CD4-positive, alpha-beta T cell treated with Interleukin-2 at 100 ng/mL for 4 hours (primary cell): ENCODE measurements at places on chromosomes 11 and 22.
A peak's percentile ranks its signal among the peaks of the same experiment; 100 is the strongest.

DNA sequence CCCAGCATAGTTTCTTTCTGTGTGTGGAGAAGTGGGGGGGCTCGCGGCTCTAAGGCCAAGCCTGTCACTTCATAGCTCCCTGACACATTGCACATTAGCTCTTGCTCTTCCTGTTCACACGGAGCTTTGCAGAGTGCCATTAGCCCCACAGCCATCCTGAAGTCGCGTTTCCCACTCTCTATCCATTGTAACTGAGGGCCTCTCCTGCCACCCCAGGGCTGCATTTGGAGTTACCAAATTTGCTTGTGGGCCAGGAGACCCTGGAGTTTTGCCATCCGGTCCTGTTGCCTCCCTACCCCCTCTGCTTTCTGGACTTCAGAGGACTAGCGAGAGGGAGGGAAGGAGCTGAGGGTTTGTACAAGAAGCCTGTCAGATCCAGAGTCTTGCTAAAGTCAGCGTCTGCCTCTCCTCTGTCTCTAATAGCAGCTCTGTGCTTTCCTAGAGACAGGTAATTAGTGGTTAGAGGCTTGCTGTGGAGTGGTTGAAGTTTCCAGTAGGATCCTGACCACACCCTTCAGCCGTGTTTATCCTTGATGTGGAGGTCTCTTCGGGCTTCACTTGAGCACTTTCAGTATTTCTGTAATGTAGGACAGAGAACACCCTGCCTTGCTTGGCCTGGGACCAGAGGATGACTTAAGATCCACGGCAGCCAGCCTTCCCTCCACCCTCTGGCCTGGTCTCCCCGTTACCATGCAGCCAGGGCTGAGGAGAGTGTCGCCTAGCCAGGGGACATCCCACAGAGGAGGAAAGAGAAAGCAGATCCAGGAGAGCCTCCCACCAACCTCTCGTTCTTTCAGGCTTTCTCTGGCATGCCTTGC lies 14.1 kb downstream of the DCPS start:
- DNase-seq, result peak; percentile 22

- no peak for DNase-seq
Observed at GRCh38 chr11:42713279-42713678, 598.5 kb upstream of the API5 start.

DNA sequence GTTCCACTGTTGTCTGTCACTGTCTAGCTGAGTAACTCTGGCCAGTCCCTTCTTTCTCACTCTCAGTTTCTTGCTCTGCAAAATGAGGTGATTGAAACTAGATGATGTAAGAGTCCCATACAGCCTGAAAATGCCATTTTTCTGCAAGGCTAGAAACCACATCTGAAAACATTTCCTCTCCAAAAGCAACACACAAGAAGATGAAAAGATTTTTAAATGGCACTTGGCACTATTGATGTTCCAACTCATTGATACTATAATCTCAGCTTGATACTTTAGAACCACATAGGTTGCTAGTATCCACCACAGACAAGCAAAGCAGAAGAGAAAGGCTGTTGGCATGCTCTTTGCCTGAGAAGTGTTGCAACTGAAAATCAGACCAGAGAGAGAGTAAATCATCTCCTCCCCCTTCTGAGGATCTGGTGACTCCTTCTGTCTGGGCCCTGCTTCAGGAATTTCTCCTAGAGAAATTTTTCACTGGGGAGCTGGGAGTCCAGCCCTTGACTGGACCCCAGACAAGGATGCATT lies 1217.9 kb downstream of the LRRC4C start:
- DNase-seq, result no peak

DNA sequence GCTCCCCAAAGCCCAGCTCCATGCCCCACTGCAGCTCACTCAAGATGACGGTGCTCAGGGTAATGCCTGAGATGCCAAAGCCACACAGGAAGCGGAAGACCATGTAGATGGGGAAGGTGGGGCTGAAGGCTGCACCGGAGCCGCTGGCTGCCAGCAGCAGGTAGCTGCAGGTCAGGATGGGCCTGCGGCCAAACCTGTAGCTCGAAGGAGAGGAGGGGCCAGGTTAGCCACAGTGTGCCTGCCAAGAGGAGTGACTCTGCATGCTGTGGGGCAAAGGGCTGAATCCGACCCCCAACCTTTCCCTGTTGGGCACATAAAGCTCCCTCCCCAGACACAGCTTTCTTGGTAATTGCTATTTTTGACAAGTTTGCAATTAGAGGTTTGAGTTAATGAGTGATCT lies 14.9 kb upstream of the SLC22A6 start:
- DNase-seq, result no peak

GRCh38 chr11:75445315-75445953 lies 12.4 kb upstream of the KLHL35 start:
- DNase-seq, result peak; percentile 74

DNA sequence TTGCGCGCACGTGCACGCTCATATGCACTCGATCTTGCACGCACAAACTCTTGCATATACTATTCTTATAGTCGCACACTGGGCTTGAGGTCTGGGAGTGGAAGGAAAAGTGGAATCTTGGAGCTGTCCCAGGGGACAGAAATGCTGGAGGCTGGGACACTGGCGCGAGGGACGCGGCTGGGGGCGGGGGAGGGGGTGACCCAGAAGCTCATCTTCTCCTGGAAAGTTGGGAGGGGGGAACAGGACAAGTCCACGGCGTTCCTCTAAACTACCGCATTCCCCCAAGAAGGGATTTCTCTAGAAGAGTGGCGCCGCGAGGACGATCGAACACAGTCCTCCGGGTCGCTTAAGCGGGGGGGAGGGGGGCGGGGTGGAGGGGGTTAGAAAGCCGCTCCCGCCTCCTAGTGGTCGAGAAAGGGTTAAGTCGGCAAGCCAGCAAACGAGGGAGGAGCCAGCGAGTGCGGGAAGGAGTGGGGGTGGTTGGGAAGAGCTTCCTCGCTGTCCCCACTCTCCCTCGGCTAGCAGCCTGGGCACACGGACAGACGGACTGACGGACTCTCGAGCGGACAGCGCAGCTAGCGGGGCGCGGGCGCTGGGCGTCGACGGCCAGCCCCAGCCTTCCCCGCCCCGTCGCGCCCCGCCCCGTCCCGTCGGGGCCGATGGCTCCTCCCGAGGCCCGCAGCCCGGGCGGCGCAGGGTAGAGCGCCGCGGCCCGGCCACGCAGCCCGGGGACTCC lies at the start of gene RTN4RL2:
RTN4RL2 (plus strand) TSS at position 507 of the 736 bp plus-strand sequence. CDS start 338 bp downstream, outside the sequence.
- peak; percentile 20 for DNase-seq

DNA sequence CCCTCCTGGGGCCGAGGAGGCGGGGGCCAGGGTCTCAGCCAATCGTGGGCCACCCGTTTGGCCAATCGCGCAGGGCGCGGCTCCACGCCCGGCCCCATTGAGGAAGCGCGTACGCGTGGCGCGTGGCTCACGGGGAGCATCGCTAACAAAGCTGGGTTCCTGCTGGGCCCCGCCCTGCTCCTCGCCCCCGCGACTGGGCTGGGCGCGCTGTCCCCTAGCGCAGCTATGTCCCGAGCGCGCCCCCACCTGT lies 614 bp upstream of the ASCL2 start:
- DNase-seq, result peak; percentile 47

GRCh38 chr22:36160499-36160942 lies at the start of gene APOL3:
Gene APOL3 (minus strand): TSS chr22:36160755. CDS start chr22:36149055, 11,700 bp downstream.
- peak; percentile 58 for DNase-seq

- no peak for DNase-seq
Observed at GRCh38 chr11:122108192-122108799, 7.7 kb downstream of the BLID start.

- no peak for DNase-seq
Observed at GRCh38 chr11:120122924-120123683, 14.8 kb downstream of the TRIM29 start.
